ENCODE measurements at places on chromosomes 12 and 14.

DNA sequence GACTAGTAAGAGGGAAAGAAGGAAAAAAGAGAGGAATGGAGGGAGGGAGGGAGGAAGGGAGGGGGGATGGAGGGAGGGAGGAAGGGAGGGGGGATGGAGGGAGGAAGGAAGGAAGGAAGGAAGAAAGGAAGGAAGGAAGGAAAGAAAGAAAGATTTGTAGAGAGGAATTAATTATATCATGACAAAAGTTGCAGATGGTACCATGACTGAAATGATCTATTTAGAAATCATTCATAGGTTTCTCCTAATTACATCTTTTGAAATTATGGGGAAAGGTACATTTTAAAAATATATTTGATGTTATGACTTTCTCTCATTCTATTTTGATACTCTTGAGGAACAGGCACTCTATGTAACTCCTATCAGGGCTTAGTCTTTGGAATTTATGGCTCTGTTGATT lies 236.2 kb upstream of the BTG1 start:
- no peak for DNase-seq

DNA sequence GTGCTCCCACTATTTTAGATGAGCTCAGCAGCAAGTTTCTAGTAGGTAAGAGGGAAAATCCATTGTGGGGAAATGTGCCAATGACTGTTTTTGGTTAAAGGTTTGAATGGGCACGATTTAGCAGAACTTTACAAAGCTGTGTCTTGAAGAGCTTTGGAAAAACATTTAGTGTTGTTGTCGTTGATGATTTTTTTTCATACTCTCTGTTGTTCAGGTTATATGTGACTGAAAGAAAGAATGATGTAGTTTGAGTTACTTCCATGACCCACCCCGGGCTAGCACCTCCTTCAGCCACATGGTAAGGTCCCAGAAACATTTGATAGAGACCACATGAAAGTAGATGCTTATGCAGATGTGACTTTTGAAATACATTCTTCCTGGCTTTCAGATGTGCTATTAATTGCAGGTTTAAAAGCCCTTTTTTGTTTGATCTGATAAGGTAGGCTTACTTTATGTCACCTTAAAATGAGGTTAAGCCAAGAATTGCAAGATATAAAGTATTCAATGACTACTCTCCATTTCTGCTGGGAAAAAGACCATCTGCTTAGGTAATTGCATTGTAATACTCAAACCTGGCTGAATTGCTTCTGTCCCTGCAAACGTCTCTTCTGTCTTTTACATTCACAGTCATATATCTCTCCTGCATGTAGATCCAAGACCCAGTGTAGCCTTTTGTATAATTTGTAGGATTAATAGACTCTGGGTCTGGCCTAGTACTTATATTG lies 250.6 kb downstream of the RGS6 start:
- DNase-seq: no peak

DNA sequence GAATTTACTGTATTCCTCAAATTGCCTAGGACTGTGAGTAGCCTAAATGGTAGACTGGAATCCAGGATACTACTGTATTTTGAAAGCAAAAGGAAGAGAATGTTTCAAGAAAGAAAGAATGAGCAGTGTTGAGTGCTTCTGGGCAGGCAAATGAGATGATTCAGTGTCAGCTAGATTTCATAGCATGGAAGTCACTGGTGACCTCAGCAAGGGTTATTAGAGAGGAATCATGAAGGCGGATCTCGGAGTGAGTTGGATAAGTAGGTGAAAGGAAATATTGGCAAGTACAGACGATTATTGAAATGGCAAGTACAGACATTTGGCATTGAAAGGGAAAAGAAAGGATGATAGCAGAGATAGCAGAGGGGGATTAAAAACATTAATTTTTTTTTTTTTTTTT lies 27.1 kb downstream of the VRK1 start:
- DNase-seq: no peak

DNA sequence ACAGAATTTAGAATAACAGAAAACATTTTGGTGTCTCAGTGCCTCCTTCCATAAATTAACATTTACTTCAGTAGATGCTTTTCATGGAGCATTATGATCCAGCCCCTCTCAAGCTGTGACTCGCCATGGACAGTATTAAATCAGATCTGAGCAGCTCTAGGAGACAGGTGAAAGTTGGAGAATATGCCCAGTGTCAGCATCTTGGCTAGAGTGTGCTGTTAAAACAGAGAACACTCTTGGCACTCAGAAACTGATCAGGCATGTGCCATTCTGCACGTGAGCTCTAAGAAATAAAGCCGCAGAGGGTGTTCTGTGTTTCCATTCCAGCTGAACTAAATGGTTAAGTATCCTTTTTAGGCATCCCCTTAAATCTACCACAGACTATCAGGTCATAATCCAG lies 68.0 kb downstream of the DIP2B start:
- DNase-seq: peak; percentile 11

GRCh38 chr14:51666070-51666469 lies 14.4 kb downstream of the FRMD6 start:
- no peak for DNase-seq

- no peak for DNase-seq
These were observed 272.0 kb downstream of the ZFP36L1 start for GRCh38 chr14:68520637-68521556.

DNA sequence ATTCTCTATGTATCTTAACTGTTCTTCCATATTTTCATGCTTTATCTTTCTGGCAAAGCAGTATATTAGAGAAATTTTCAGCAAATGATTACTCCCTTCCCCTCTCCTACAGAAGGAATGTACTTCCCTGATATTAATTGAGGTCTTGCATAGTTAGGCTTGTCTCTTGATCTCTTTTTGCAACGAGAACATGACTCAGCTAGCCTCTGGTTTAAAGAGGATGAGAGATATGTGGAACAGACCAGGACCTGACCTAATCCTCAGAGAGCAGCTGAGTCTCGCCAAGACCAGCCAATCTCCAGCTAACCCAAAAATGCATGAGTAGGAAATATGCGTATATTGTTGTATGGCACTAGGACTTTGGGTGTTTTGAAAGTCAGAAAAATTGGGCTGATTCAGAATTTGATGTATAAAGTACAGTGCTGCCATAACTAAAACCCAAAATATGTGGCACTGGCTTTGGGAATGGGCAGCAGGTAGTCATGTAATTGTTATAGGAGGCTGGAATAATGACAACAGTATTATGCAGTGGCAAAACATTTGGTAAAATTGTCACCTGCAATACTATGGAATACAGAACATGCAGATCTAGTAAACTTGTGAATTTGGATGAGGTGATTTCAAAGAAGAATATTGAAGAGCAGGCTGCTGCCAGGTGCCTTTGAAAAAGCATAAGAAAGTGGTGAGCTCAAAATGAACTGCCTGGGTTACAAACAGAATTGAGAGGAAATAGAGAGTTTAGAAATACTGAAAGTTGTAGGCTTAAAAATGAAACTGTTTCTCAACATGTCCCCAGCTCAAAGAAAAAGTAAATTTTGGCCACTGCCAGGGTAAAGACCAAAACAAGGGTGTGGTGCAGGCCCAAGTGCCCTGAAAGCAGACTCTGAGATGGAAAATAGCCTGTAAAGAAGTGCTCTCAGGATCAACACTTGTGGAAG lies 9.3 kb upstream of the USP15 start:
- DNase-seq: peak; percentile 59

- no peak for DNase-seq
These were observed 45.5 kb downstream of the EID3 start for GRCh38 chr12:104348994-104349494.

DNA sequence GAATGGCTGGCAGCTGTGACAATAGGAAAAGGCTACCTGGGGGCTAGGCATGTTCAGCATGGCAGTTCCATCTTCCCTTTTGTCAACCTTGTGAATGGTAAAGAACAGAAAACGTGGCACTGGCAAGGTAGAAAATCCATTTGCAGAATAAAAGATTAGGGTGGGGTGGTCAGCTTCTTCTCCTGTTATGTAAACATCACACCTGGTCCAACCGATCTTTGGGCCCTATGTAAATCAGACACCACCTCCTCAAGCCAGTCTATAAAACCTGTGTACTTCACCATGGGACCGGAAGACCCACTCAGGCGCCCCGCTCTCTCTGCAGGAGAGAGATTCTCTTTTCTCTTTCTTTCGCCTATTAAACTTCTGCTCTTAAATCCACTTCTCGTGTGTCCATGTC lies 19.6 kb upstream of the TMEM30B start:
- no peak for DNase-seq

DNA sequence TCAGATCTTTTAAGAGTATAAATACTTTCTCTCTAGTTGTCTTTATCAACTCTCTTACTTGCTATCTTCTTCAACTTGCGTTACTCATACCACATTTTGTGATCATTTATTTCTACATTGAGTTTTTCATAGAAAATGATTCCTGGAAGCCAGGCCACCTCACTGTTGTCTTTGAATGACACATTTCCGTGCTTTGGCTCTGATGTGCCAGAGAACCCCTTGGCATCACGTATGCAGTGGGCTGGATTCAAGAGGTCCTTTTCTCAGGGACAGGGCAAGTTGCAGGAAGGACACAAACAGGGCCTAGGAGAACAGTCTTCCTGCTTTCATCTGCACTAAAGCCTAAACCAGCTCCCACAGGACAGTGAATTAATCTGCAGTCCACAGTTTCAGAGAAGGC lies 70.3 kb upstream of the PYGL start:
- DNase-seq: no peak

GRCh38 chr14:84024231-84024820 lies 1505.6 kb upstream of the FLRT2 start:
- DNase-seq: no peak

GRCh38 chr12:15130541-15130940 lies 90.7 kb downstream of the RERG start:
- DNase-seq: no peak

- no peak for DNase-seq
These were observed 58.3 kb upstream of the JDP2 start for GRCh38 chr14:75369506-75369905.

DNA sequence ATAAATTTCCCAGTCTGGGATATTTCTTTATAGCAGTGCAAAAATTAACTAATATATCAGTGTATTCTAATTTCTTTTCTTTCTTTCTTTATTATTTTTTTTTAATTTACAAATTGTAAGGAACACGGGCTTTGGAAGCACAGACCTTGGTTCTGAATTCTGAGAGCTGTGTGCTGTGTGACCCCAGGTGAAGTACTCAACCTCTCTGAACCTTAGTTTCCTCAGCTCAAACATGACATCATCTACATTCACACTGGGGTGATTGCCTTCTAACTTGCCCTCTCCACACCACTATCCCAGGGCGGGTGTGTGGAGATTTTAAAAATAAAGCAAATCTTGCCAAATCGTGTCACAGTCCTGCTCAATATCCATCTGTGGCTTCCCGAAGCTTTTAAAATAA lies 282.8 kb downstream of the C12orf75 start:
- DNase-seq: no peak

- no peak for DNase-seq
These were observed 82.0 kb upstream of the CPM start for GRCh38 chr12:69015017-69015416.

DNA sequence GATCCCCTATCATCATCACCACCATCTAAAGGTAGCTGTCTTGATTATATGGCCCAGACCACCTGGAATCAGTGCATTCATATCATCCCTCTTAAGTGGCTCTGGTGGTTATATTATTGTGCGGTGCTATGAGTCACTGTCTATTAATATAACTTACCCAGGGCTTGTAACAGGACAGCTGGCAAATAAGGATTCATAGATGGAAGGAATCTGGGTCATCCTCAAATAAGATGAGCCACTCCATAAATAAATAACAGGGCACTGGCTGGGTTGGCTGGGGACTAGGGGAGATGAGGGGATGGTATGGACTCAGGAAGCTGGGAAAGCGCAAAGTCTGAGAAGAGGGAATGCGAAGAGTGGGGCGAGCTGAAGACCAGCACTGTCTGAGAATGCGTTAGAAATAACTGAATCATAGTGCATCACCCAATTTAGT lies 216.1 kb downstream of the NUAK1 start:
- no peak for DNase-seq

GRCh38 chr12:50992819-50993218 lies 33.4 kb downstream of the SLC11A2 start:
- DNase-seq: no peak

DNA sequence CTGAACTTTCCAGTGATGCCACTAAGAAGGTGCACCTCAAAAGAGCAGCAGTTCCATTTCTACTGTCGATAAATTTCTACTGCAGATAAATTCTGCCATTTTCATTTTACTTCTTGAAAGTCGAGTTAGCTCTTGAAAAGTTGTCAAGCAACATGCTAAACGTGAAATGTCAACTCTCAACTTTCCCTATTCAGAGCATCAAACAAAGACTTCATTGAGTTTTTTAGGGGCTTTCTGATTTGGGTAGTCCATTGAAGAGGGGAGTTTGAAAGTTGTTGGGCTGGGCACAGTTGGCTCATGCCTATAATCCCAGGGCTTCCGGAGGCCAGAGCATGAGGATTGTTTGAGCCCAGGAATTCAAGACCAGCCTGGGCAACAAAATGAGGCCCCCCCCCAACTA lies 59.4 kb upstream of the SYNE2 start:
- DNase-seq: no peak

DNA sequence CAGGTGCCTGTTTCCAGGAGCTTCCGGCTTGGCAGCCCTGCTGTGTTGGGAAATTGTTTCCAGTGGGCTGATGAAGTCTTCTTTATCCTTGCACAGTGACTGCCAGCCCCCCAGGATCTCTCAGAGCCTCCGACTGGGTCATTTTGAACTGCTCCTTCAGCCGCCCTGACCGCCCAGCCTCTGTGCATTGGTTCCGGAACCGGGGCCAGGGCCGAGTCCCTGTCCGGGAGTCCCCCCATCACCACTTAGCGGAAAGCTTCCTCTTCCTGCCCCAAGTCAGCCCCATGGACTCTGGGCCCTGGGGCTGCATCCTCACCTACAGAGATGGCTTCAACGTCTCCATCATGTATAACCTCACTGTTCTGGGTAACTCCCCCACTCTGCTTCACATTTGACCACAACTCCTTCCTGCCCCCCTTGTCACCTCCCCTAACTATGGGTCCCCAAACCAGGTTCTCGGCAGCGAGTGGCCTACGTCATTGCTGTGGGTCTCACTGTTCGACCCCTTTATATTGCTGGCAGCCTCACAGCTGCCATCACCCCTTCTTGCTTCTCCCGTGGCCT lies 2.3 kb downstream of the LAG3 start:
- DNase-seq: no peak

- DNase-seq: no peak
These were observed 10.8 kb upstream of the BCDIN3D start for GRCh38 chr12:49853671-49854070.

DNA sequence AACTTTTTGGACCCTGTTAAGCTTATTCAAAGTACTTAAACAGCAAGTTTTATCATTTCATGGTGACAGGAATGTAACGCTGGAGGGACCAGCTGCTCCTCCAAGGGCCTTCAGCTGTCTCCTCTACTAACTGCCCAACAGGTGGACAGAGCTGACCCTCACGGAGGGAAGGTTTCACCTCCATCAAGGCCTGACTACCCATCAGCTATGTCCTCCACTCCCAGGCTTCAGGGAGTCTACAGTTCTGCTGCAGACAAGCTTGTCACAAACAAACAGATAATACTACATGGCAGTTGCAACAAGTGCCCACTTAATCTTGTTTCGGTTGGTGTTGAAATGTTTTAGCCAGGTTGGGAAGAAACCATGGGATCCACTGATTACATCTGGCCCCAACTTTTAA lies 175.1 kb downstream of the TTC7B start:
- no peak for DNase-seq

All from CD14-positive monocyte (primary cell).